Stimulated activated CD8-positive, alpha-beta memory T cell treated with anti-CD3 and anti-CD28 coated beads, Interleukin-7, amount 100 ng/mL, for 48 hours (primary cell): ENCODE measurements at places on chromosomes 16 and 17.

GRCh38 chr16:53973021-53973420, 269.1 kb downstream of the FTO start:
- DNase-seq: no peak

GRCh38 chr17:28151001-28151400, 108.5 kb downstream of the NLK start:
- DNase-seq: no peak

- DNase-seq: no peak
Measured at GRCh38 chr17:55546991-55547664, 35.9 kb upstream of the SMIM36 start.

- no peak for DNase-seq
Measured at GRCh38 chr17:73215447-73215846, 22.6 kb downstream of the COG1 start.

DNA sequence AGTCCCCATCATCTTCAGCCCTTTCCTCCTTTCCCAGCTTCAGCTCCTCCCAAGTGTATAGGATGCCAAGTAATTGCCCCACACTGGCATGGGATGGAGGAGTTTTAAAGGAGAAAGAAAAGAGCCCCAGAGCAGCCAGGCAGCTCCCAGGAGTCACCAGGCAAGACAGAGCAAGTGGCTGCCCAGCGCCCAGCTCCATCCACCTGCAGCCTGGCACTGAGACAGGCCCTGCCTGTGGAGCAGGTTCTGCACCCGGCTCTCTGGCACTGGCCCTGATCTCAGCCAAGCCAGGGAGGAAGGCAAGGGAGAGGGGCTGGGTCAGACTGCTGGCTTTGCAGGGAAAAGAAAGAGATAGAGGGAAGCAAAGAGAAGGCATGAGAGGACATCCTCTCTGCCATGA, 21.7 kb downstream of the FOXN1 start:
- DNase-seq: no peak

DNA sequence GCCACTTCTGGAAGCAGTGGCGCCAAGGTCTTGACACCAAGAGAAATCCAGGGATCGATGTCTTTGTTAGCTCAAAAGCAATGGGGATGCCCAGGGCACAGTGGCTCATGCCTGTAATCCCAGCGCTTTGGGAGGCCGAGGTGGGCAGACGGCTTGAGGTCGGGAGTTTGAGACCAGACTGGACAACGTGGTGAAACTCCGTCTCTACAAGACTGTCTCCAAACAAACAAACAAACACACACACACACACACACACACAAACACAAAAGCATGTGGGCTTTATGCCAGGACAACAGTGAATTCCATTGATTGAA, 22.4 kb upstream of the FAAP100 start:
- DNase-seq: no peak
